ENCODE measurements at places on chromosomes 5 and 9.

- DNase-seq, result peak; percentile 70
Observed at GRCh38 chr5:115329475-115329874, 33.0 kb upstream of the CCDC112 start.

GRCh38 chr5:179243333-179243732, 101.9 kb downstream of the ADAMTS2 start:
- DNase-seq, result no peak

- DNase-seq, result no peak
Observed at GRCh38 chr9:86942281-86943200, 4.8 kb downstream of the GAS1 start.

- no peak for DNase-seq
Observed at GRCh38 chr9:132774886-132775285, 103.2 kb downstream of the AK8 start.

- DNase-seq, result no peak
Observed at GRCh38 chr9:71146511-71146910, 25.1 kb upstream of the TRPM3 start.

GRCh38 chr5:53418826-53419658, 61.4 kb upstream of the FST start:
- peak; percentile 20 for DNase-seq

GRCh38 chr5:40367255-40367654, 312.5 kb upstream of the PTGER4 start:
- peak; percentile 44 for DNase-seq

DNA sequence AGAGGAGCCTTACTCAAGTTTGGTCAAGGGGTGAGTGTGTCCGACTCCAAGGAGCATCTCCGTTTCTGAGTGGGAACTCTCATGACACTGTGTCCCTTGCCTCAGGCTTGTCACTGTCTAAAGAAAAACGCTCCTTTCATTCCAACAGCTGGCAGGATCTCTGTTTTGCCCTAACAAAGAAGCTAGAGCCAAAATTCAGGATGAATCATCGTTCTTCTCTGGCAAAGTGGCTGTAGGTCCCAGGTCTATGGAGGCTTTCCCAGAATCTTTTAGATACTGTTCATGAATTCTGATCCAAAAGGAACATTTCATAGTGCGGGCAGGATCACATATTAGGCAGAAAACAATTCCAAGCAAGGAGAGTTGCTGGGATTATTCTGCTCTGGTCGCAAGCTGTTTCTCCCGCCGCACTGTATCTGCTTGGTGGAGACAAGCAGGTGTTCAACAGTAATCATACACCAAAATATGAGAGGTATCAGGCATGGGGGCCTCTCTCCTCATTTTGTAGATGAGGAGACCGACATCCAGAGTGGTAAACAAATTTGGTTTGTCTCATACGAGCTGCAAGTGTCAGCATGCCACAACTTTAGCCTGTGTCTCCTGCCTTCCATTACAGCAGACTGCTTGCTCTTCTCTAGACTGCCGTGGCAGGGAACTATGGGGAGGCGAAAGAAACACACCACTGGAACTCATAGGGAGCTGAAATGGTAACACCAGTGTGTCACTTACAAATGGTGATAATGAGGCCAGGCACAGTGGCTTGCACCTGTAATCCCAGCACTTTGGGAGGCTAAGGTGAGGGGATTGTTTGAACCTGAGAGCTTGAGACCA, 72.6 kb downstream of the ENTREP1 start:
- DNase-seq, result no peak

GRCh38 chr5:82522897-82523296, 244.7 kb upstream of the RPS23 start:
- DNase-seq, result no peak

GRCh38 chr9:135260221-135261180, 173.0 kb downstream of the OLFM1 start:
- no peak for DNase-seq
